ENCODE measurements at places on chromosomes 5 and 9.

GRCh38 chr9:133121915-133122550, 993 bp upstream of the RALGDS start:
- DNase-seq, result no peak

GRCh38 chr9:80156756-80157472, 585.1 kb downstream of the TLE4 start:
- DNase-seq, result no peak

DNA sequence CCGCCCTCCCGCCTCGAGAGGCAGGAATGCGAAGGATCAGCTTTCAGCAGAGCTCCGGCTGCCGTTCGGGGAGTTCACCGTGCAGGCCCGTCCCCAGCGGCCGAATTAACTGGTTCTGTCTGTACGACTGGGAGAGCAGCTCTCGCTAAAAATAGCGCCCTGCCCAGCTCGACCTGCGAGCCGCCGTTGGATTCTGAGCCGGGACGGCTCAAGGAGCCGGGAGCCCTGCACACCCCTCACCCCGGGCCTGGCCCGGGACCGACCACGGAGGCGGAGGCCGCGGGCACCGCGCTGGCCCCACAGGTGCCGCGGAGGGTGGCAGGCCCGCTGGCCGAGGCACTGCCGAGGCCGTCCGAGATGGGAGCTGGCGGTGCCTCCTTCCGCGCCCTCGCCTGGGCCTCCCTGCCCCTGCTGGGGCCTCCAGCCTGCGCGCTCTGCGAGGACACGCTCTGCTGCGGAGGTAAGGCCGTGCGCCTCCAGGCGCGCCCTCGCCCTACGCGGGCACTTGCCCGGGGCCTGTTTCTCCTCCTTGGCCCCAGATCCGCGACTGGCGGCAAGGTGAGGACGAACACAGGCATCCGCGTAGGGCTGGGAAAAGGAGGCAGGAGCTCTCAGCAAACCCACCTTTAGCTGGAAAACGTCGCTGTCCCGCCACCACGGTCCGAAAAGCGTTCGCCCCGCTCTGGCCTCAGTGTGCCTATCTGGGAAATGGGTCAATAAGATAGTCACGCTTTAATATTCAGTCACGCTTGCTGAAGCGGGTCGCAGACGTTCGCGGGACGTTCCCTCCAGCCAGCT, 53.1 kb upstream of the DAB2IP start:
- DNase-seq, result peak; percentile 20

DNA sequence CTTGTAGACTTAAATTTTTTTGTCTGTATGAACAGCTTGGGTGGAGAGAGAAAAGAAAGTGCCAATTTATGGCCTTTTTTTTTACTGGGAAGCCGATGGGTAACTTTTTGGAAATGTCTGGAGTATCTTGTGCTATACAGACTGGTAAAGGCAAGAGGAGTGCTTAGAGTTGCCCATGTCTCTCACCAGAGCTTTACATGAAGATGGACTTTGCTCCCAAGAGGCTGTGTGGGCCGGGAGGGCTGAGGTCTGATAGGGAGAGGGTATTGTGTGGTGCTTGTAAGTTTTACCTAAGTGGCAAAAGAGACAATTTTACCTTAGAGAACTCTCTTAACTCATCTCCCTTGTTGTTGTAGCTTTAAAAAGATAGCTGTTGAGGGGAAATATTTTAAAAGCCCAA, 203.2 kb downstream of the SEMA6A start:
- no peak for DNase-seq

GRCh38 chr5:142479150-142479549, 154.3 kb upstream of the SPRY4 start:
- DNase-seq, result no peak

DNA sequence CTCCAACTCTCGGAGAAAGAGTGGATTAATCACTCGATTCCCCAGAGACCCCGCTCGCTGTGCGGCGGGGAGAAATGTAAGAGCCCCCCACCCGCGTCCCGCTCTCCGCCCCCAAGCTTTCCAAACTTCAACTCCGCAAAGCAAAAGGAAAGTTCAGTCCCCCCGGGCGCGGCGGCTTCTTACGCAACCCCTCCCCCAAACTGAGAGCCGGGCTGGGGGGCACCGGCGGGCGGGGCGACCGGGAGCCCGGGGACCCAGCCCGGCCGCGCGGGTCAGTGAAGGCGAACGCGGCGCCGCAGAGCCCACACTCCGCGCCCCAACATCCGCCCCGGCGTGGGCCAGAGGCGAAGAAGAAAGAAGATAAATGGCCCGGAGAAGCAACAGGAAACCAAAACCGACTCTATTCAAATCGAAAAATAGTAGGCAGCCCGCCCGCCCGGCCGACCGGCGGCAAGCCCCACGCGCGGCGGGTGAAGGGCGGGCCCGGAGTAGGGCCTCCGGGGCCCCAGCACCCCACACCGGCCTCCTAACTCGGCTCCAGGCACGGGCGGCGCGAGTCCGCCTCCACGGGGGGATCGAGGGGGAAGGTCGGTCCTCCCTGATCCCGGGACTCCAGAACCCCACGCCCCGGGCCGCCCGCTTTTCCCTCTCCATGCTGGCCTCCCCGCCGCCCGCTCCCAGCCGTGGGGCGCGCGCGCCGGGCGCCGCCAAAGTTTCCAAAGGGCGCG, 720 bp downstream of the NOTCH1 start:
- no peak for DNase-seq

DNA sequence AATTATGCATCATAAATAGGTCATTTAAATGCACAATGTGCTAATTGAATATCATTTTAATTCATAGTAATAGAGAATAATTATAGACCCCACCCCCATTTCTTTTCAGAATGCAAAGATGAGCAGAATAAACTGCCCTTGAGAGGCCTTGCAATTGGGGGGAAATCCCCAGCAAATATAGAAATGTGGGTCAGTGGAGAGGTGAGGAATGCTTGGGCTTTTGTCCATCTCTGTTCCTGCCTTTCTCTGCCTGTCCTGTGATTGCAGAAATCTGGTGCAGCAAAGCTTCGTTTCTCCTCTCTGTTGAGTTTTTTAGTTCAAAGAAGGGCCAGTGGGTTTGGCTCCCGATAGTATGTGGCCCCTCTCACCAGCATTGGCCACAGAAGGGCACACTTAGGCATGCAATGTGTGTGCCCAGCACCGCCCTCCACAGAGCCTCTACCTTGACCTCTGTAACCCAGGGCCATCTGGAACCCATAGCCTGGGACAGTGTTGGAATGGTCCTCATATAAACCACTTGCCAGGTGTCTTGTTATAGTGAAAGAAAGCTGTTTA, 164.2 kb downstream of the SEMA6A start:
- DNase-seq, result no peak

- DNase-seq, result no peak
Measured at GRCh38 chr9:69604568-69605219, 67.5 kb downstream of the APBA1 start.

DNA sequence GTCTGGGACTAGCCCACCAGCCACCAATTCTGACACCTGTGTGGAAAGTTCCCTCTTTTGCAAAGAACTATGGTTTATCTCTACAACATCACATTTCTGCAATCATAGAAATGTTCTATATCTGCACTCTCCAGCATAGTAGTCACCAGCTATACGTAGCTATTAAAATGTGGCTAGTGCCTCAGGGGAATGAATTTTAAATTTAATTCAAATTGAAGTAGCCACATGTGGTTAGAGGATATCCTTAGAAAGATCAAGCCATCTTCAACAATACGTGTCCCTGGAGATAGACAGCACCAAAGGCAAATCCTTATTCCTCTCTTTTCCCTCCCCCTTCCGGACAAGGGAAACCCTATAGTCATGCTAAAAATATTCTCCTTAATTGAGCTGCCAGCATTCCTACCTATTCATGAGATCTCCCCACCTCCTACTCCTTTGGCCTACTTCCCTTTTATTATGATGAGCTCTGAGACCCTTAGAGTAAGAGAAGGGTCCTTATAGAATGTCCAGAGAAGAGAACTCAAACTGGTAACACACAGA, 11.1 kb downstream of the LCP2 start:
- no peak for DNase-seq

- DNase-seq, result peak; percentile 98
Measured at GRCh38 chr5:83473346-83474160, 2.0 kb downstream of the VCAN start.

GRCh38 chr5:38783011-38783561, 62.7 kb upstream of the OSMR start:
- peak; percentile 98 for DNase-seq

DNA sequence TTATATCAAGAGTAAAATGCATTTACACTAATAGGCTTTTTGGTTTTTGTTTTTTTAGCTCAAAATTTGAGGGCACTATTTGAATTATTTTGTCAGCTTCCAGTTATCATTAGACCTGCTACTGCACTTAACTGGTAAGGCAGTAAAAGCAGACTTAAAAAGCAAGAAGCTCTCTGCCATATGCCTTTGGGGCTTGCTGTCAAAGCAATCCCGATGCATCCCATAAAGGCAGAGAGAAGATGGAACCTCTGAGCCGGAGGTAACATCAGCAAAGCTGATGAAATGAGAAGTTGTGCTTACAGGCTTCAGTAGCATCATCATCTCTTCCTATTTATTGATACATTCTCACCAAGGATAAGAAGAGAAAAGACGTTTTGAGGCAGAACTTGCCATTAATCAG, 1414.3 kb upstream of the CDH6 start:
- DNase-seq, result no peak

DNA sequence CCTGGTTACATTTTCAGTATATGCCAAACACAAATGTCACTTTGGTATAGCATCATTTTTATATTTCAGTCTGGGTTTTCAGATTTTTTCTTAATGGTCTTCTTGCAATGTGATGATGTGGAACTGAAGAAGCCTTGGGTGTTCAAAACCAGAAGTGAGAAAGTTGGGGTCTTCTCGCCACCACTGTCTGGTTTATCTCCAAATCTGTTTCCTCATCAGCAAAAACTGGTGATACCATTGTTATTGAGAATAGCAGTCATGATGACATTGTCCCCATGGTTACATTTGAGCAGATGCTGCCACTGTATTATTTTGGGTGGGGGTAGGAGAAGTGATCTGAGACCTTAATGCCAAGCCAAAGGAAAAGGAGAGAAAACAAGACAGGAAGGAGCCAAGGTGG, 85.9 kb upstream of the MAP3K1 start:
- no peak for DNase-seq

- DNase-seq, result no peak
Measured at GRCh38 chr5:81783401-81783800, 32.5 kb upstream of the SSBP2 start.

GRCh38 chr9:21903380-21903965, 90.7 kb downstream of the CDKN2A start:
- no peak for DNase-seq

GRCh38 chr5:59174248-59174844, 591.5 kb downstream of the RAB3C start:
- peak; percentile 64 for DNase-seq

GRCh38 chr5:41503860-41504259, 6.5 kb downstream of the PLCXD3 start:
- DNase-seq, result no peak

DNA sequence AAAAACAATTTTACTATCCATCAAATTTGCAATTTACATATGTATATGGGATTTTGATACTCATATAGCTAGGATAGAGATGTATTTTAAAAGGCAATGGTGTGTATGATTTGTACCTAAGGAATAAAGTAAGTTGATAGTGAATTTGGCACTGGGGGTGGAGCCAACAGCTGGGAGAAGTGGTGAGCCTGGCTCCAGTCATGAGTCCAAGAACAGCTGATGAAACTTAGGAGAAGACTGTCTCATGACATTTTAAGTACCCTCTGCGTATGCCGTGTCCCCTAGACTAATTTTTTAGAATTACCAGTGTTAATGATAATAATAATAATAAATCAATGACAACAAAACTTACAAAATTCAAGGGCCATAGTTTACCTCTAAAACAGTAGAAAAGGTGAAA, 181.4 kb downstream of the ADCY2 start:
- no peak for DNase-seq

DNA sequence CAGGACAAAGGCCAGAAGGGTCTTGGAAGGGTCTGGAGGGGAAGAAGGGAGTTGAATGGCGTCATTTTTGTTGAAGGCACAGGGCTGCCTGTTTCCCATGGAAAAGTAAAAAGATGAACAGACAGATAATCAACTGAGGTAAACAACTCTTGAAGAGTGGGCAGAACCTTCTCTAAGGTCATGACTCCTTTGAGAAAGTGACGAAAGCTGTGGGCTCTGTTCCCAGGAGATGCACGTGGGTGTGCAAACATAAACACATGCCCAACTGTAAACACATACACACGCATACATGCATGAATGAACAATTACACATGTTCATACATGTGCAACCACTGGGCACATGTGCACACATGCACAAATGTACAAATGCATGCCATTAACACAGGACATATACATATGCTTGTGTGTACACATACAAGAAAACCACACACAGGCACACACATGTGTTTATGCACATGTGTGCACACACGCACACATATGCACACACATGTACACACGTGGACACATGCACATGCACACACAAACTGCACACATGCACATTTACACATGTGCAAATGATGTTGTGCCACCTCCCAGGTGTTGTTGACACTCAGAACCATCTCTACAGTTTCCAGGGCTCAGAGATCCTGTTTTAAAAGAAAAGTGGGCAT, 143.3 kb downstream of the GADD45G start:
- DNase-seq, result no peak

- DNase-seq, result peak; percentile 78
Measured at GRCh38 chr9:134178768-134179551, 14.6 kb upstream of the RNU6ATAC start.

DNA sequence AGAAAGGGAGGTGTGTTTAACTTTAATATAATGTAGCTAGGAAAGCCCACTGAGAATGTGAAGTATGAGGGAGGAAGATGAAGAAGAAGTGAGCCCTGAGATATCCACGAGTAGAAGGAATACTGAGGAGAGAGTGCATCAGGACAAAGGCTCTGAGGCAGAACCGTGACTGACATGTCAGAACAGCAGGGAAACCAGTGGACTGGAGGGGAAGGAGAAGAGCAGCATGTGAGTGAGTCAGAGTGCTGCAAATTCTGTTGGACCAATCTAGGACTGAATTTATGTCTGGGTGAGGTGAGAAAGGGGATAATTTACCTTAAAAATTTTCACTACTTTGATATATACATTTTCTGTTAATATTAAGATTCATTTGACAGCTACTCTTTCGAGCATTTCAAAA, 110.3 kb downstream of the ST8SIA4 start:
- DNase-seq, result no peak

DNA sequence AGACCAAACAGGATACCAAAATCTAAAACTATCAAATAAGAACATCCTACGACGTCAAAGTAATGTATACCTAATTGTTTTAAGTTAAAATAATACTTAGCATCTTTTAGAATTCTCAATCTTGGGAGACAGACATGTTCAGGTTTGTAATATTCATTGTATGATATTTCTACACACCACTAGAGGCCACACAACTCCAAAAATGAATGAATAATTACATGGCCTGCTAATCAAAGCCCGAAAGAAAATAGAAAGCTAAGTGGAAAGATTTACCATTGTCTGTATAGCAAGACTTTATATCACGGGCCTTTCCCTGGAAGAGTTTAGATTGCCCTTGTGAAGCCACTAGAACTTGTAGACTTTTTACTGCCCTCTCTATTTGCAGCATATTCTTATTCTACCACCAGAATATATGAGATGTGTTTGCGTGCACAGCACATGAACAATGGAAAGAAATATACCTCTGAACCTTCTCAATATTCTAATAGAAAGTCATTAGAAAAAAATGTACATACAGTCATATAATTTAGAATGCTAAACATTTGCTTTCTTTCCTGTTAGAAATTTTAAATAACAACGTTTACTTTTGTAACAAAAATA, 380.1 kb upstream of the NUDT12 start:
- no peak for DNase-seq

- DNase-seq, result no peak
Measured at GRCh38 chr5:35487233-35488025, 130.2 kb upstream of the SPEF2 start.

- no peak for DNase-seq
Measured at GRCh38 chr5:38996123-38996522, 78.1 kb downstream of the RICTOR start.

- DNase-seq, result no peak
Measured at GRCh38 chr5:168187614-168188013, 103.8 kb upstream of the WWC1 start.

Measured in stromal cell of bone marrow (primary cell).